ENCODE measurements at places on chromosomes 12 and 14. TPM values are rescaled to one million over a fixed set of nuclear protein-coding genes. Genes with fewer than 3 reads are reported as not detected.

WNT5B gene
- 9.4 TPM for total RNA-seq

JPH4 gene
- total RNA-seq, result 0.21 TPM

PTHLH gene
- total RNA-seq, result not detected

ASCL1 gene
- 0.12 TPM for total RNA-seq

DNA sequence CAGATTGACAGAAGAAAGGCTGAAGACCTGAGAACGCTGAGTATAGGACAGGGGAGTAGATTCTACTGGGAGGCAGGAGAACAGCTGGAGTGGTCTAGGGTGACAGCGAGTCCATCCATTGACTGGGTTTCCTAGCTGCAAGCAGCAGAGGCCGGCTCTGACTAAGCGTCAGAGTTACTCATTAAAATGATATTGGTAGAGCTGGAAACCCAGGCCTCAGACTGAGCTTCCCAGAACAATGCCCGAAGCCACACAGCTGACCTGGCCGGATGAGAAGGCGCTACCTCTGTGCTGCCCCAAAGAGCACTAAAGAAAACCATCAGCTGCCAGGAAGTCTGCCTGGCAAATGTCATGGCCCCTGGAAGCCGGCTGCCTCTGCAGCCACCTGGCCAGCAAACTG is 78.5 kb upstream of the FZD10 start:
- no peak for DNase-seq

DNA sequence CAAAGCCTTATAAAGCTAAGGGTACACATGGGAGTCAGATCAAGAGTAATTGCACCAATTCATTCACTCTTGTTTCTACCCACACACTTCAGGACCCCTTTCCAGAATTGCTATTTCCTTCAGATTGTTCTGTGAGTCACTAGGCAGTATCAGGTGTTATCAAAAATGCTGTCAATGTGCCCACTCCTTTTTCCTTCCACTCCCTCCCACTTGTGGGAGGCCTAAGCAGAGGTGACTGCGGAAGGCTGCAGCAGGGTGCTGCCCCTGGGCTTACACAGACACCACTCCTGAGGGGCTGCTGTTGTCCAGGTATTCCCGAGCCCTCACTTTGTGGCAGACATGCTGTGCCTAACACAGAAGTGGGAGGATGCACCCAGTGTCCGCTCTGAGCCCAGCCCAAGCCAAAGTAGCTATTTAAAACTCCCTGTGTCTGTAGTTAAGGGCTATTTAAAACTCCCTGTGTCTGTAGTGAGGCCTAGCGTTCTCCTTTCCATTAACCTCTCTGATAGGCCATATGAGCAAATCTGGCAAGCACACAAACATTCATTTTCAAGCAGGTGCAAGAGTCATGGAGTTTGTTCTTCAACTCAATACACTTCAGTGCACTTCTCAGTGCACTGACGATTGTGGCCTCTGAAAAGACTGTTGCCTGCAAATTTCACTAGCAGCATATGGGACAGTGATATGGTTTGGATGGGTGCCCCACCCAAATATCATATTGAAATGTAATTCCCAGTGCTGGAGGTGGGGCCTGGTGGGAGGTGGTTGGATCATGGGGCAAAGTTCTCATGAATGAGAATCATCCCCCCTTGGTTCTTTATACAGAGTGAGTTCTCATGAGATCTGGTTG is 117.8 kb downstream of the PHLDA1 start:
- no peak for DNase-seq

- no peak for DNase-seq
Observed at GRCh38 chr14:52583544-52583943, 30.9 kb downstream of the GPR137C start.

DNA sequence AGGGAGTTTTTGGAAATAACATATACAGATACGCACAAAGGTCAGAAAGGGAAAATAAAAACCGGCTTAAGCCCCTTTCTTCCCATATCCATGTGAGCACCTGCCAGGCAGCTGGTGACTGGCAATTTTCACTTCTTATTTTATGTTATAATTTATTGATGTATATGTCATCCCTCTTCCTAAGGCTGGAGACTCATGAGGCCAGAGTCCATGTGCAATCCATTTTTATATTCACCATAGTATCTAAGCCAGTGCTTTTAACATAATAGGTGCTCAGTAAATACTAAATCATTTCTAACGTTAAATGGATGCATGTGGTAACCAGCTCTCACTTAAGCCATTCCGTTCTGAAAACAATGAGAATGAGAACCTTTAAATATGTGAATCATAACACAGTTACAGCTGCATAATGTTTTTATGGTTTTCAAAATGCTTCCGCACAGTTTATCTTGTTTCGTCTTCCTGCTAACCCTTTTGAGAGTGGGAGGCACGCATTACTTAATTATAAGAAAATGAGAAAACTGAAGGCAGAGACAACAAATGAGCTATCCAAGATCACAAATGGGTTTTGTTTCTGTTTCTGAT is 178.3 kb downstream of the CACNA1C start:
- DNase-seq, result no peak

- DNase-seq, result peak; percentile 14
Observed at GRCh38 chr12:104138797-104139152, 765 bp upstream of the NFYB start.

GRCh38 chr12:52714887-52715281 is 11.6 kb upstream of the KRT77 start:
- DNase-seq, result no peak

DNA sequence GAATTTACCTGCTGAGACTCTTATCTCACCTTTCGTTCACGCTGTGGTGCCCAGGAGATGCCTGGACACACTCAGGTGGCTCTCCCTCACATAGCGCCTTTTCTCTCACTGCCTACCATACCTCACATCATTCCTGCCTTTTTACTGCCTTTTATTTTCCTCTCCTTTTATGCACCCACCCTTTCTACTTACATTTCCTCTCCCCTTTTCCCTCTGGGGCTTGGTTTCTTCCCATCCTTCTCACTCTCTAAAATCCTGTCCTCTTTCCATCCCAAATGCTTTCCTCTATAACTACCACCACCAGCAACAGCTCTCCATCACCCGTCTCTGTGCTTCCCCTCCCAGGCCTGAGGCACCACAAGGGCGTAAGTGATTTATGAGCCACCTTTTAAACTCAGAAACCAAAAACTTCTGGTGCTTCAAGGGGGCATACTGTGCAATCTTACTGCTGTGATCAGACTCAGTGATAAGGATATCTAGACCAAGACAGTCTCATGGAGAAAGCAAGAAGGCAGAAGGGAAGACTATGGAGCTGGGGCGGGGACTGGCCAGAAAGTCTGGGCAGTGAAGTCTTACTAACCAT is 32.7 kb upstream of the SMUG1 start:
- DNase-seq, result no peak

- DNase-seq, result no peak
Observed at GRCh38 chr14:39593377-39593776, 161.1 kb upstream of the FBXO33 start.

- no peak for DNase-seq
Observed at GRCh38 chr12:16670456-16671050, 64.6 kb upstream of the LMO3 start.

DNA sequence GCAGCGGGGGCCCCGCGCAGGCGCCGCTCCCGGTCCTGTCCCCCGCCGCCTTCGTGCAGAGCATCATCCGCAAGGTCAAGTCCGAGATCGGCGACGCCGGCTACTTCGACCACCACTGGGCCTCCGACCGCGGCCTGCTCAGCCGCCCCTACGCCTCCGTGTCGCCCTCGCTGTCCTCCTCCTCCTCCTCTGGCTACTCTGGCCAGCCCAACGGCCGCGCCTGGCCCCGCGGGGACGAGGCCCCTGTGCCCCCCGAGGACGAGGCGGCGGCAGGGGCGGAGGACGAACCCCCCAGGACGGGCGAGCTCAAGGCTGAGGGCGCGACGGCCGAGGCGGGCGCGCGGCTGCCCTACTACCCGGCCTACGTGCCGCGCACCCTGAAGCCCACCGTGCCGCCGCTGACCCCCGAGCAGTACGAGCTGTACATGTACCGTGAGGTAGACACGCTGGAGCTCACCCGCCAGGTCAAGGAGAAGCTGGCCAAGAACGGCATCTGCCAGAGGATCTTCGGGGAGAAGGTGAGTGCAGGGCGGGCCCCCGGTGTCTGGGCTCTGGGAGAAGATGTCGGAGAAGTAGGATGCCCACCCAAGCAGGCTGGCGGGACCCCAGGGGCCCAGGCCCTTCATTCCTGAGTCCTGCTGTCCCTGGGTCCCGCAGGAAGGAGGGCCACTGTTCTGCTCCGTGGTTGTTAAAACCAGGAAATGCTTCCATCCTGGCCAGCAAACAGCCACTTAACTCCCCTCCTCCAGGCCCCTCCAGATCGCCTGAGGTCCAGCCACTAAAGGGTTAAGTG is 48.4 kb downstream of the PHETA1 start:
- no peak for DNase-seq

- peak; percentile 44 for DNase-seq
Observed at GRCh38 chr14:52951681-52952554, 1.1 kb upstream of the FERMT2 start.

DNA sequence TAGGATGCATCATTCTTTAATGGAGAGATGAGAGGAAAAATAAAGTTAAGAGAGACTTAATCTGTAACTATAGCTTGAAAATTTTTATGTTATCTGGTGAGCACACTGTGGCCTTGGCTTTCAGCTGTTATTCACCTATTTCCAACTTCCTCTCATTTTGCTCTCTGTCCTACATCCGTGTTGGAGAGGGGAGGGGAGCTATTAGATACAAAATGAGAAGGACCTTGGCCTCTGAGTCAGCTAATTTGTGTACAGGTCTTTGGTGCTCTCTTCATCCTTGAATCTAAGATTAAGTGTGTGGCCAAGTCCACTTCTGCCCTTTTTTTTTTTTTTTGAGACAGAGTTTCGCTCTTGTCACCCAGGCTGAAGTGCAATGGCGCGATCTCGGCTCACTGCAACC is 887 bp upstream of the APOBEC1 start:
- no peak for DNase-seq
